Tibial nerve (tissue), 4 donors: ENCODE measurements at places on chromosomes 7 and 10. TPM values are rescaled to one million over a fixed set of nuclear protein-coding genes. Genes with fewer than 3 reads are reported as not detected.

- DNase-seq, result no peak
Measured at GRCh38 chr10:64976150-64976549, 1454.9 kb downstream of the REEP3 start.

DNA sequence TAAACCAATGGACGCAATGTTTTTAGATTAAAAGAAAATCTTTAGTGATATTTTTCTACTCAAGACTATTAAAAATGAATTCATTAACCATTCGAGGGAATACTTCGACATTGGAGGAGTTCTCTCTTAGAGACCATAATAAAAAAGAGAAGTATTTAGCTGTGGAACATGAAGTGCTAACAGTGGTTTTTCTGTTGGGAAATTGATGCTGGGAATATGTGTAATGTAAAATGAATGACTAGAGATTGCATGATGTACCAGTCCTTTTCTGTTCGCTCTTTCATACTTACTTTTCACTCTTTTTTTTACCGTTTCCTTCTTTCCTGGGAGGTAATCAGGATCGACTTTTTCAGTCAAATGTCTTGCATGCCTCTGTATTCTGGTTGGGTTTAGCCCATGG, 41.3 kb downstream of the ST7 start:
- no peak for DNase-seq

- no peak for DNase-seq
Measured at GRCh38 chr7:159006610-159007130, 138.0 kb downstream of the VIPR2 start.

- no peak for DNase-seq
Measured at GRCh38 chr7:153386556-153386955, 627.0 kb downstream of the ACTR3B start.

DNA sequence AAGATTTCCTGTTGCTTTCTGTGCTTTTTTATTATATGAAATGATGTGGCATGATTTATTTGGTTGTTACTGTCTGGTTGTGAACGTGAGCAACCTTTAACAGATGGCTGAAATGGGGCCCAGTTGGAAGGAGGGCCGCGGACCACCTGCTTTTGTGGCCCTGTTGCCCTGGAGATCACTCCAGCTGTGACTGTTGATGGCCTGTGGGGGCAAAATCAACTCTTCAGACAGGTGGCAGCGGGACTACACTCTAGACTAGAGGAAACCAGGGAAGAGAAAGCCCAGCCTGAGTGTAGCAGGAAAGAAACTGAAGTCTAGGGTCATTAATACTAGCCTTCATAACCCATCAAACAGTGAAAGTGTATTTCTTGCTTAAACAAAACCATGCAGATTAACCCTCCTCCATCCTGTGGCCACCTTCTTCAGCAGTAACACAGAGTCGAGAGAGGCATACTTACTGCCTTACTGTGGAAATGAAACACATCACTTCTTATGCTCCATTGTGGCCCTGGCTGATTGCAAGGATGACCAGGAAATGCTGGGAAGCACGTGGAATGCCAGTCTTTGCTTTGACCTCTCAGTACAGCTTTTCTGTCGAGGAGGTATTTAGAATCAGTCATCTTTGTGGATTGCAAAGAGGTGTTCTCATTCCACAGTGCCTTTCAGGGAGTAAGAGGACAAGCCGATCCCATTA, 80.5 kb downstream of the CCNY start:
- DNase-seq, result no peak

DNA sequence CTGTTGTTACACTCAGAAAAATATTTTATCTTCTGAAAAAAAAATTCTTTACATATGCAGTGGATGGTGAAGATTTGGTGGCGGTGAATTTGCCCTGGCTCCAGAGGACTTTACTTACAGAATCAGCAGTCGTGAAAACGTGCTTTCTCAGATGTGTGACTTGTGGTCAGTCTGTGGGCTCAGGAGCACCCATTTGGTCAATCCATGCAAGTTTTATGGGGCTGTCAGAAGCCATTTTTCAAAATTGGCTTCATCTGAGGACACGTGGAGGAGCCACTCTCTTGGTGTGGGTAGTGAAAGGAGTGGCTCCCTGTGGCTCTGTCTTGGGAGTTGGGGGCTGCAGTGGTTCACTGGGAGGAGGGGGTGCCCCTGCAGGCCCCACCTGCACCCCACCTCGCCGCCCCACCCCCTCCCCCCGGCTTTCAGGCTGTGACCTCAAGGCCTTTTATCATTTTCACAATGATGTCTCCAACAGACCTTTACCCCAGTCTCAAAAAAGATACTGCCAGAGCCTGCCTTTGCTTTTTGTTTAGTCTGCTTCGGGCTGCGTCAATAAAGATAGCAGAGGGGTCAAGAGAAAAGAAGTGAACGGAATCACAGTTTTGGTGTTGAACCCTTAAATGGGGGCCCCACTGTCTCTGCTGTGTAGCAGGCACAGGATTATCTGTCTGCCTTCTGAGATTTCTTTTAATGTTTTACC, 137.4 kb downstream of the MGMT start:
- no peak for DNase-seq

- no peak for DNase-seq
Measured at GRCh38 chr10:67262675-67263074, 336.8 kb downstream of the LRRTM3 start.

Gene EGR2
- 19.4 TPM for total RNA-seq

- DNase-seq, result no peak
Measured at GRCh38 chr7:45086331-45087065, 2.3 kb downstream of the NACAD start.

Gene ITPRID1
- total RNA-seq, result not detected

Gene ANKRD61
- not detected for total RNA-seq
